EH (cell line): ENCODE measurements at places on chromosomes 7 and 10.

GRCh38 chr7:143322760-143323633, 7.1 kb downstream of the CLCN1 start:
- no peak for DNase-seq

- DNase-seq = no peak
These were observed 21.8 kb downstream of the TBXAS1 start for GRCh38 chr7:139850906-139851305.

GRCh38 chr7:727806-728460, 852 bp upstream of the PRKAR1B start:
- DNase-seq = peak; percentile 46

DNA sequence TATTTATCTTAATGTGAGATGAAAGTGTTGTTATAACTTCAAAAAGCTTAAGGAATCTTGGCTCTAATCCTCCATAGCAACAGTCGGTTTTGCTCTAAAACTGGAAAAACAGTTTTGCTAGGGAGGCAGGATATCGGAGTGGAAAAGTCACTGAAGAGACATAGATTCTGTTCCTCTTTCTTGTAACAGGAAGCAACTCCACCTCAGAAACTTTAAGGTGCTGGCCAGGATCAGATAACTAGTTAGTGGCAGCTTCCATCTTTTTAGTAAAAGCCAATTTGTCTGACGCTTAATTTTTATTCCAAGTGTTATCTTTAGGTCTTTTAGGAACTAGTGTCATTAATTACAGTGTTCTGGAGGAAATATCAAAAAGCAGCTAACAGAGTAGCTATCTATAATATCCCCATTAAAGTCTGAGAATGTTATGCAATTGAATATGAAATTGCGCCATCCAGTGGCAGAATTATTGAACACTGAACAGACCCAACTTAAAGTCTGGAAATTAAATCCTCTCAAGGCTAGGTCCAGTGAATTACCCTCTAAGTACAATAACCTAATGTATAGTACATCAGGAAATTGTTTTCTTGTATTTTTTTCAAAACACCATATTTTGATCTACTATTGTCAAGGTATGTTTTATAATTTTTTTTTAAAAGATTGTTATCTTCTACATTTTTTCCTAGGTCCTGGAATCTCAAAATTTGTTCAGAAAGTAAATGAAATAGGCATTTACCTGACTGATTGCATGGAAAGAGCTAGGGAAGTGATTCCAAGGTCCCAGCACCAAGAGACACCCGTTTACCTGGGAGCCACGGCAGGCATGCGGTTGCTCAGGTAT, 65.9 kb upstream of the CC2D2B start:
- DNase-seq = peak; percentile 74

DNA sequence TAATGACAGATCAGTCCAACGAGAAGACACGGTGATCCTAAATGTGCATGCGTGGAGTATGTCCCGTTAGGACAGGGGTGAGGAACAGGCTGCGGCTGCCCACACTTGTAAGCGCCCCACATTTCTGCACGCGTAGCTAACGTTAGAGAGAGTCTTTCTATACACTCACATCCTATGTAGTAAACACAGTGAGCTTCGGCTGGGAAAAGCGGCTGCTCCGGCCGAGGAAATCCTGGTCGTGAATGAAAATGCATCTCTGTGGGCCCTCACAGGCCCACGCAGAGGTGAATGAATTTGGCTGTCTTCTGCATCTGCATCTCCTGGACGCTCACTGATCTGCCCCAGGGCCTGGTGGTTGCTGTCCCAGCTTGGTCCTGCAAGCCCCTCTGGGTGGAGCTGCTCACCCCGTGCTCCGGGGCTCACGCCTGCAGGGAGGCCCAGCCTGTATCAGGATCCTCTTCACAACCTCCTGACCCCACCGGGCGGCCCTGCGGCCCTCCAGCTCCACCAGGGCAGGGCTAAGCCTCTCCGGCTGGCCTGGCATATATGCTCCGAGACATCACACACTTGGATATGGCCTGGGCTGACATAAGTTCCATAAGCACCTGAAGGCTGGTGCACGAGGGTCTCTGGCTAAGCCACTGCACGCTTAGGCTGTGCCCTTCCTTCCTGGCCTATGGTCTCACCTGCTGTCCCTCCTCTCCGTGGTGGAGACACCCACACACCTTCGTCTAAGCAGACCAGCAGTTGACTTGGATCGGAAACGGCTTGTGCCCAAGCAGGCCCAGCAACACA, 117.9 kb upstream of the DIP2C start:
- DNase-seq = no peak

DNA sequence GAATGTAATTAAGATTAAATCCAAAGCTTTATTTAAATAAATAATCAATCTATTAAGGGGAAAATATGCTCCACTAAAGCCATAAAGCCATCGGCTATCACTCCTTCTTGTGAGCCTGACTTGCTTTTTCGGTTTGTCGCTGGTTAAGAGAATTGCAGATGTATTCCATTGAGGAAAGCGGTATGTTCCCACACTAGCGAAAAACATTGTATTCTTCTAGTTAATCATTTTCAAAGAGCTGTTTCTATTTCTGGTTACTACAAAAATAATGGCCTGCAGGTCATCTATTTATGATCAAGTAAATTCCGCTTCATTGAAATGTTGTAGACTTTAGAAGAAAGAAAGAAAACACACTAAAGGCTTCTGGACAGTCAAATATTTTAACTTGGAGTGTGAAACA, 173.4 kb downstream of the CACNB2 start:
- no peak for DNase-seq

DNA sequence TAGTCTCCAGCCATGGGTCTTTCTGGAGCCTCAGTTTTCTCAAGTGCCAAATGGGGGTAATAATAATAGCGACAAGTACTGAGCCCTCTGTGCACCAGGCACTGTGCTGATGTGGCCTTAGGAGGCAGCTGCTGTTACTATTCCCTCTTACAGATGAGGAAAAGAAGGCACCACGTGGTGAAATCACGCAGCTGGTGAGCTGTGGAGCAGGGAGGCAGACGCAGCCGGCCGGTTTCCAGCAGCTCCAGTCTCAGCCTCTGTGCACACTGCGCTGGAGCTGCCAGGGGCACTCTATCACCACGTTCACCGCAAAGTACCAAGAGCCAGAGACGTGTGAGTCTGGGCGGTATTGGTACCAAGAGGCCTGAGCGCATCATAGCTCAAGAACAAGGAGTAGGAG, 9.6 kb downstream of the PYROXD2 start:
- no peak for DNase-seq

- peak; percentile 88 for DNase-seq
These were observed 1.6 kb downstream of the BEND7 start for GRCh38 chr10:13526948-13527863.

DNA sequence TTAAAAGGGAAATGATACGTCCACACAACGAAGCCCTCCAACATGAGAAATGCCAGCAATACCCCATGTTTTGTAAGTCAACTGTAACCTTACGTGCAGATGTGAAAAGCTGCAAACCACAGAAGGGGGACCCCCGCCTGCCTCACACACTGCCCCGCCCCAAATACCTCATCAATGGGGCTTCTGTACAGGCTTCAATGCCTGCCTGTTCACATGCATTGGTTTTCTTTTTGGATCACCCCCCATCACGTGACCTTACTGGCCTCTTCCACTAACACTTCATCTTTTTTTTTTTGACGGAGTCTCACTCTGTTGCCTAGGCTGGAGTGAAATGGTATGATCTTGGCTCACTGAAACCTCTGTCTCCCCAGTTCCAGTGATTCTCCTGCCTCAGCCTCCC, 224.0 kb downstream of the TNS3 start:
- no peak for DNase-seq
